ENCODE measurements at places on chromosomes 1 and 21.

DNA sequence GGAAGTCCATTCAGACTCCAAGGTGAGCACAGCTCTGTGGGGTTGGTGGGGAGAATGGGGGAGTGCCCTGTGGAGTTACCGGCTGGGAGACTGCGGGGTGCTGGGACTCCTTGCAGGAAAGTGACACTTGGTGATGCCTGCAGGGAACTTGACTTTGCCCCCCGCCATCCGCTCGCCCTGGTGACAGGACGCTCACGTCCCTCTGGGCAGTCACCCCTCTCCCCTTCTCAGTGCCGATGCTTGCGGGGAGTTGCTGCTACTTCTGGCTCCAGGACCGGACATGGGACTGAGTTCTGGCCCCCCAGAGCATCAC, 209.5 kb upstream of the C1orf174 start:
- no peak for DNase-seq

- DNase-seq: no peak
Observed at GRCh38 chr21:42381347-42381984, 14.4 kb downstream of the TMPRSS3 start.

DNA sequence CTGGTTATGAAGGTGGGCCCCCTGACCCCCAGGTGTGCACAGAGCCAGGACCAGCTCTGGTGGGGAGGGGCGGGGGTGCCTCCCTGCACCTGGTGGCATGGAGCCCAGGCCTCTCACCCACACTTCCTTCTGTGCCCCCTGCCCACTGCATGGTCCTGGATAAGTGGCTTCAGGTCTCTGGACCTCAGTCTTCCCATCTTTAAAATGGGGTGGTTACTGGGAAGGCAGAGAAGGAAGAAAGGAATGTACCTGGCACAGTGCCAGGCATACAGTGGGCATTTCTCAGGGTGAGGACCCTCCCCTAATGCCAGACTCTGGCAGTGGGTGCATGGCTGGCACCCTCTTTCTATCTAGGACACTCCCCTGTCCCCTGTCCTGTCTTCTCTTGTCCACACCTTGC, 7.5 kb downstream of the CLCNKA start:
- DNase-seq: no peak

DNA sequence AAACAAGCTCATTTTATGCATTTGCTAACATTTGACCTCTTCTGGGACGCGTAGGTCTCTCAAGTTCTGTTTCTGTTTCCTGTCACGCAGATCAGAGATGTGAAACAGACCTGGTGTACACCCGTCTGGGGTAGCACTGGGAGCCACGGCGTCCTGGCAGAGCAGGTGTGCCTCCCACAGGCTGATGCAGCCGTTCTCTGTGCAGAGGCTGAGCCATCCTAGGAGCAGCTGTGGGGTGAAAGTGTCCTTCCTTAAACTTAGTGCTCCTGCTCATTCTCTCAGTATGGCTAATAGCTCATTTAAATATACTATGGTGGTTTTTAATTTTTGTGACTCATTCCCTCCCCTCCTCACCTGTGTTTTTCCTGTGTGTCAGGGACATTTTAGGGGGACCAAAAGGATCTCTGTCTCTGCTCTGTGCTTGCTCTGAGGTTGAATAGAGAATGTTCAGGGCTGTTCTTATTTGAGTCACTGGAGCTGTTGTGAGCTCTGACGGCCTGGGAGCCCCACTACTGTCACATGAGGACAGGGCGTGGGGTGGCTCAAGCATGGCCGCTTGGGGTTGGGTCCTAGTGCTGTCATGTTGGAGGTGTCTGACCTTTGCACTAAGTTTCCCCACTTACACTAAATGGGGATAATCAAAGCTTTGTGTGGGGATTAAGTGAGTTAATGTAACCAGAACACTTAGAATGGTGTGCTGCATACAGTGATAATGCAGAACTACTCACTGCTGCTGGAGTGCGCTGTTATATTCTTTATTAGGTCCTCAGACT, 43.0 kb downstream of the GALNT2 start:
- DNase-seq: no peak

GRCh38 chr1:241362350-241362749, 5.3 kb upstream of the RGS7 start:
- no peak for DNase-seq

GRCh38 chr1:241086686-241087085, 270.3 kb downstream of the RGS7 start:
- DNase-seq: no peak

- peak; percentile 28 for DNase-seq
Observed at GRCh38 chr1:172429331-172430127, 9.0 kb downstream of the C1orf105 start.

DNA sequence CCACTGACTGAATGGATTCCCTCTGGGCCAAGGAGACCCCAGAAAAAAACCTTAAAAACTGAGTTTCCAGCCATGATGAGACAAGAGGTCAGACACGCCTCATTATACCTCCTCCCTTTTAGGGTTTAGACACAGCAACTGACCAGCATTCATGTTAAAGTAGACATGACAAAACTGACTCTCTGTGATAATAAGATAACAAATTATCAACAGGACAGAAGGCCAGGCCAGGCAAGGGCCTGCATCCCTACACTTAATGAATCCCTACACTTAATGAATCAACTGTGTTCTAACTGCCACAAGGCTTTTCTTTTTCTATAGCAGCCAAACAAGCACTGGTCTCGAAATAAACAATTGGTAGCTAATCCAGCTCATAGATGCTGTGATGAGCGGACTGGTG, 33.3 kb upstream of the FAM89A start:
- no peak for DNase-seq

DNA sequence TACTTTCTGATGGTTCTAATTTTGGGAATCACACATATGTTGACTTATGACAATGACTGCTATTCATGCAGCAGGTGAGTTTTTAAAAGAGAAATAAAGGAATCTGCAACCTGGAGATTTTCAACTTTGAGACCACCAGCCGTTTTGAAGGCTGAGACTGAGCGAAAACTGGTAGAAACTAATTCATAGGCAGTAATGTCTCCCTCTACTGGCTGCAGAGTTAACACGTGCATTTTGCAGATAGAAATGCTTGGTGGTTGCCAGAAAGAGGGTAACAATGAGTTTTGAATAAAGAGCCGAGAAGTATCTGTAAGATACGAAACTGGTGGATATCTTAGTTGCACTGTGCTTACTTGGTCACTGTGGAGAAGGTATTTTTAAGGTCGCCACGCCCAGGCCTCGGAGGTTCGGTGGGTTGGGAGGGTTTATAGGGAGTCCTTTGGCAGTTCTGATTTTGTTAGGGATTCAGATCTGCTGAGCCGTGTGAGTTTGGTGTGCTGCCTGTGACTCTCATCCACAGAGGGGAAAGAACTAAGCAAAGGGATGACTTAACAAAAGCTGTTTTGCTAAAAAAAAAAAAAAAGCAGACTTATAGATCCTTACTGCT, 83.0 kb downstream of the RYR2 start:
- DNase-seq: no peak

- DNase-seq: no peak
Observed at GRCh38 chr1:86303041-86303690, 93.0 kb downstream of the ODF2L start.

GRCh38 chr1:36693603-36694002, 210.9 kb upstream of the CSF3R start:
- no peak for DNase-seq

DNA sequence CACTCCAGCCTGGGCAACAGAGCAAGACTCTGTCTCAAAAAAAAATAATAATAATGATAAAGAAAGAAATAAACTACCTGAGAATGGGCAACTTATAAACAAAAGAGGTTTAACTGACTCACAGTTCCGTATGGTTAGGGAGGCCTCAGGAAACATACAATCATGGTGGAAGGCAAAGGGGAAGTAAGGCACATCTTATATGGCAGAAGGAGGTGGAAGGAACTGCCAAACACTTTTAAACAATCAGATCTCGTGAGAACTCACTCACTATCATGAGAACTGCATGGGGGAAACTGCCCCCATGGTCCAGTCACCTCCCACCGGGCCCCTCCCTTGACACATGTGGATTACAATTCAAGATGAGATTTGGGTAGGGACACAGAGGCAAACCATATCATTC, 6.3 kb upstream of the EGLN1 start:
- no peak for DNase-seq

- no peak for DNase-seq
Observed at GRCh38 chr1:197769287-197769686, 6.0 kb downstream of the DENND1B start.

DNA sequence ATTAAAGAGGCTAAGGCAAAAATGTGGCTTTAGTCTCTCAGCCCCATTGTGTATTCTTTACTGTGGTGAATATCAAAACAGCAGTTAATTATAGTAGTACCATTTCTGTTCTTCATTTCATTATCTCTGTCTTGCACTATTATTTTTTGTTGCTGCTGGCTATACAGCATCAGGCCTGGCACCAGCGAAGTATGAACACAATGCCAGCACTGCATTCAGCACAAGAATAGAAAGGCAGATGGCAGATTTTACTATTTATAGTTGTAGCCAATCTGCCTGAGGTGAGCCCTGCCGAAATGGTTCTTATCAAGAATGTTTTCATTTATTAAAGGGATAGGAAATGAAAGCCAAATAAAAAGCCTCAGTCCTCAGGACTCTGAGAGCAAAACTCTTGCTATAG, 72.1 kb downstream of the GPR52 start:
- no peak for DNase-seq

DNA sequence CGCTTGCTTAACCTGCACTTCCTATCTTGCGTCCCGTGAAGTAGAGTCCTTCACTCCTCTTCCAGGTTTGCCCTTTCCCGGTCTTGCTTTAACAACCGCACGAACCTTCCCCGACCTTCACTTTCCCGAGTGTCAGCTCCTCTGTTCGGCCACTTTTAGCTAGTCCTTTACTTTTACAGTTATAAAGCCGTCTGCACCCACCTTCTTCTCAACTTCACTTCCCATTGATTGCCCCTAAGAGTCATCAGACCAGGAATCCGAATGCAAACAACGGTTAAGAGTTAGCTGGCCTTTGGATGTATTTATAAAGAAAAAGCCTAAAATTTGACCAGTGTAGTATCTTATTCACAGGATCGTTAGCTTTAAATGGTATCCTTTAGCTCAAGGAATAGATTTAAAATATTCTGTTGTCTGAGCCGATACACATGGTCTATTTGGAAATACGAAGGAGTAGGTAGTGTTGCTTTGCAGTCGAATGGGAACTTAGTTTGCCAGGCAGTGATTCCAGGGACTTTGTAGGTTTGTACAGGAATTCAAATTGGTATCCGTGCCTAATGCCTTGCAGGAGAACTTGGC, 1.4 kb downstream of the PPP2R5A start:
- DNase-seq: no peak

- DNase-seq: no peak
Observed at GRCh38 chr1:198167436-198167934, 10.7 kb downstream of the NEK7 start.

DNA sequence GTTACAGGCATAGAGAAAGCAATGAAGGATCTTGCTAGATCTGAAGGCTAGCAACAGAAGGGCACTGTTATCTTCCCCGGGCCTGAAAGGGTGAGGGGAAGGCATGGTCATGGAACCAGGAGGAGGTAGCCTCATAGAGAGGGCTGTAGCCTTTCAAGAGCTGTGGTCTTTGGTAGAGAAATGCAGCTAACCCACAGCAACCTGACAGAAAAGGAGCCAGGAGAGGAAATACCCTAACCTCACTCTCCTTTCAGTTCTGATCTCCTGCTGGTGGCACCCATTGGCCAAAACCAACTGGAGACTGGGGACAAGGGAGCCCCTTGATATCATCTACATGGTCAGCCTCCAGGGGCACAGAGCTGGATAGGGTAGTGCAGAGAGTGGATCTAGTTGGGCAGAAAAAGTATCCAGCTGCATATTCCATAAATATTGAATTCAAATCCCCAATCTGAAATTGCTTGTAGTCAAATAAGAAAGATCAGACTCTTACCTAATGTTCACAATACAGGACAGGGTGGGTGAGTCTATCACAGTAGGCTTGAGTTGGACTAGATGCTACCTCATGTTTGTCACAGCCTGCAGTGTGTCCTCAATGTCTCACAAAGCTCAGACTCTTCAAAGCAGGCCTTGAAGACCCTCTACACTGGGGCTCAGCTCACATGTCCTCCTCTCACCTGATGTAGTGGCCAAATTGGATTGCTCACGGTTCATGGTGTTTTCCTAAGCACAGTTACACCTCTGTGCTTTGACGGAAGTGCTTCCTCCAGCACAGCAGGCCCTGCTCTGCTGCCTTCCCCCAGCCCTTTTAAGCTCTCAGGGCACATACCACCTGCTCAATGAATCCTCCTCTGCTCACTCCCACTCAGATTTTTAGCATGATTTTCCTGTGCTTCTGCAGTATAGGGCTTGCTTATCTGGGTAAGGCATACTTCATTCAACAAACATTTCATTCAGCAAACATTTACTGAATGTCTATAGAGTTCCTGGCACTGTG, 74.1 kb upstream of the JUN start:
- DNase-seq: no peak

DNA sequence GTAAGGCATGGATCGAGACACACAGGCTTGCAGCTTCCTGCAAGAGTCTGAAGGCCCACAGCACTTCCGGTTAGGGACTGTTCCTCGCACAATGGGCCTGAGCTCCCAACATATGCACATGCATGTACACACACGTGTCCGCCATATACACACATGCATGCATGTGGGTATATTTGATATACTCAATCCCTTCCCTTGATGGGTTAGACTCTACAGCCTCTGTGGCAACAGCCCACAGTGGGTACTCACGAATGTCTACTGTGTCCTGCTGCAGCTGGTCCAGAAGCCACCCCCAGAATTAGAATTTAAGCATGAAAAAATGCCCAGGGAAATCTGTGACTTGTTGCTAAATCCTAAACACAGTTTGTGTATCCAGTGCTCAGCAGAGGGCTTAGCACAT, 9.9 kb downstream of the F3 start:
- DNase-seq: no peak

DNA sequence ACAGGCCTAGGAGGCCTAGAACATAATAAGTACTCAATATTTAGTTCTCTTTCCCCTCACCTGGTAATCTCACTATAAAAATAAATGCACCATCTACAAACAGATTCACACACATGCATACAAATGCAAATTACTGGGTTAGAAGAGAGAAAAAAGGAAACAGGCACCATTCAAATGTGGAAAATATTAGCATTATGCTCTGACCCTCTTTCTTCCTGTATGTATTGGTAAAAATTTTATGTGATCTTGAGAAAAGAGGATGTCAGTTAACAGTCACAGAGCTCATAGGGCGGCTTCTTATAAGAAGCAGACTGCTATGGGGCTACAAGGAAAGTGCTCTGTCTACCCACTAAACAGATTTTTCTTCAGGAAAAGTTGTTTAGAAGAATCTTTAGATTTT, 565.4 kb downstream of the LMO4 start:
- DNase-seq: no peak

GRCh38 chr1:19065526-19066247, 109.2 kb upstream of the IFFO2 start:
- DNase-seq: no peak

- DNase-seq: no peak
Observed at GRCh38 chr1:157960773-157961172, 32.7 kb upstream of the KIRREL1 start.

GRCh38 chr1:52127181-52128180, 14.4 kb upstream of the ZFYVE9 start:
- no peak for DNase-seq
